SIG-M5 (cell line): ENCODE measurements at places on chromosomes 16 and 17.

- no peak for DNase-seq
Observed at GRCh38 chr17:62678214-62678919, 50.9 kb downstream of the MRC2 start.

GRCh38 chr17:10112962-10113361 is 85.4 kb downstream of the GAS7 start:
- DNase-seq: no peak

DNA sequence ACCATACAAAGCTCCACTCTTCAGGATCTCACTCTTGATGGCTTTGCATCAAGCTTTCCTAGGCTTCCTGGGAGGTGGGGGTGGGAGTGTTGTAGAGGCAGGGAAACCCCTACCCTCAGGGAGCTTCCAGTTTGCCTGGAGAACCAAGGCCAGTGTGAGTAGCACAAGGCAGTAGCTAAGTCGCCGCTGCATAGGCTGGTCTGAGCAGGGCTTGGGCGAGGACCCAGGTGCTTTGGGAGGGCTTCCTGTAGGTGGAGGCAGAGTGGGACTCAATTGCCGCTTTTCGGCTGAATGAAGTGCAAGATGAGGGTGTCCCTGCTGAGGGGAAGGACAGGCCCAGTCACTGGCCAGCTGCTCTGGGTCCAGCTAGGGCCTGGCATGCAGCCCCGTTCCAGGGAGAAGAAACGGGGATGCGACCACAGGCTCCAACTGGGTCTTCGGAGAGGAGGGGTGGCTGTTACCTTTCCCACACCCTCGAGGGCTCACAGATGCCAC is 3.9 kb downstream of the CD79B start:
- DNase-seq: no peak

- DNase-seq: no peak
Observed at GRCh38 chr17:77399319-77399957, 258.7 kb downstream of the SEC14L1 start.

DNA sequence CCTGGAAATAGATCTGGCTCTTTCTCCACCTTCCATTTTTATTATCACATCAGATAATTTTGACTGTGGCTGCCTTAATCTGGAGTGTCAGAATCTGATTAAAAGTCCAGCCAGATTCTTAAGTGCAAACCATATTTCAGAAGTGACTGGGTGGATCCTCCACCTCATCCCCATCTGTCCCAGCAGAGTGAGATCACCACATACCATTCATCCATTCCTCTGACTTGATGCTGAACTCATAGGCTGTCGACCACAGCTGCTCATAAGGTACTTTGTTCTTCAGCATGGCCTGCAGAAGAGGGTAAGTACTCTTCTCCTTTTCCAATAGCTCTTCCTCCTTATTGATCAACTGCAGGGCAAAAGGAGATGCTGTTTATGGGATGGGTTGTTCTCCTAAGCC is 53.5 kb downstream of the DNAH3 start:
- DNase-seq: no peak

- no peak for DNase-seq
Observed at GRCh38 chr17:67970783-67971182, 25.5 kb downstream of the C17orf58 start.

GRCh38 chr17:52160136-52160567 is 1.6 kb upstream of the CA10 start:
- DNase-seq: no peak

DNA sequence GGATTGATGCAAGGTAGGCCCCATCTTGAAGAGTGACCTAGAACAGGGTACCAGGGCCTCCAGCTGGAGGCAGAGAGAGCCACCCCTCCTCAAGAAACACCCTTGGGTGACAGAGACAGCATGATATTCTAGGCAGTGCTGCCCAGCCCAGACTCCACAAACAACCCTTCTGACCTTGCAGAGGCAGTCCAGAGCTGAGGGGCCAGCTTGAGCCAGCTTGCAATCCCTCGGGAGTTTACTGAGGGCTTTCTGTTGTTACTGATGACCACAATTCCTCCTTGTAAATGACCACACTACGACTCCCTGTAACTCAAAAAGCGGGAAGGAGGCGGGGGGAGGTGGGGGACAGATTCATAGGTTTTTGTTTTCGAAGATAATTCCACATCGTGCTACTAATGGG is 18.6 kb upstream of the MNT start:
- no peak for DNase-seq

GRCh38 chr17:71869293-71869692 is 251.5 kb upstream of the SOX9 start:
- no peak for DNase-seq

DNA sequence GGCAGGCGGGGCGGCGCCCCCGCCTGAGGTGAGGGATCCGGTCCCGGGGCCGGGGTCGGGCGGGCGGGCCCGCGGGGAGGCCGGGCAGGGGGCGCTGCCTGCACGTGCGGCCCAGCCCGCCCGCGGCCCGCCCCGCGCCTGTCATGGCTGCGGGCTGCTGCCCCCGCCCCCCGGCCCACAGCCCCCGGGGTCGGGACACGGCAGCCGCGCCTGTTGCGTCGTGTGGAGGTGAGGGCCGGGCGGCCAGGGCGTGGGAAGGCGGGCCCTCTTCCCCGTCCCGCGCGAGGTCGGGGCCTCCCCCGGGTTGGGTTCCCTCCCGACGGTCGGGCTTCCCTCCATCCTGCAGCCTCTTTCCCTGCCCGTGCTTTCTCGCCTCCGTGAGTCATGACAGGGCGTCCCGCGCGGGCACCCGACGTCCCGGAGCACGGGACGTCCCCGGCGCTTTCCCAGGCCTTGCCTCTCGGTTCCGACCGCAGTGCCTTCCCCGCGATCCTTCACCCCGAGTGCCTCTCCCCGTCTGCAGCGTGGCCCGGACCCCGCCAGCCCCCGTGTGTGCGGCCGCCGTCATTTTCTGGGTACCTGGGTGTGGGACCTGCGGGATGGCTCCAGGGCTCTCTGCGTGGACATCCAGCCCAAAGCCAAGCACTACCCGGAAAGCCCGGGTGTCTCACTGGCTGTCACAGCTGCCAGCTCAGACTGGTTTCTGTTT is 76.7 kb downstream of the CHD9 start:
- no peak for DNase-seq

GRCh38 chr17:81060416-81060815 is 25.5 kb downstream of the BAIAP2 start:
- DNase-seq: no peak

- DNase-seq: no peak
Observed at GRCh38 chr16:78796221-78796866, 696.9 kb downstream of the WWOX start.

DNA sequence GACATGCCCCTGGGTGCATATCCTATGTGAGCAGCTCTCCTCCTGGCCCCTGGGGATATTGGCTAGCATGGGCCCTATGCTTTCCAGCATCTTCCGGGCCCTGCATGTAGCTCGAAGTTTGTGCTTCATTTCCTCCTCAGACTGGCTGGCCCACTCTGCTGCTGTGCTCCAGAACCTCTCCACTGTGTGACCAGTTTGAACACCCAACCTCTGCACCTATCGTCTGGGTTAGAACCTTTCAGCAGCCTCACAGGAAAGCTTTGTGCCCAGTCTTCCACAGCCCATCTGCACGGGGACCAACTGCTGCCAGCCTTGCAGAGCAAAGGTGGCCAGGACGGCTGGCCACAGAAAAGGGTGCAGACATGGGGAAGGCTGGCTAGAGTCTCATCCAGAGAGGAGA is 10.2 kb upstream of the CLEC18B start:
- no peak for DNase-seq

- DNase-seq: no peak
Observed at GRCh38 chr17:67076290-67076689, 31.9 kb downstream of the CACNG1 start.

- DNase-seq: no peak
Observed at GRCh38 chr16:15052747-15053476, 3.0 kb downstream of the NTAN1 start.

DNA sequence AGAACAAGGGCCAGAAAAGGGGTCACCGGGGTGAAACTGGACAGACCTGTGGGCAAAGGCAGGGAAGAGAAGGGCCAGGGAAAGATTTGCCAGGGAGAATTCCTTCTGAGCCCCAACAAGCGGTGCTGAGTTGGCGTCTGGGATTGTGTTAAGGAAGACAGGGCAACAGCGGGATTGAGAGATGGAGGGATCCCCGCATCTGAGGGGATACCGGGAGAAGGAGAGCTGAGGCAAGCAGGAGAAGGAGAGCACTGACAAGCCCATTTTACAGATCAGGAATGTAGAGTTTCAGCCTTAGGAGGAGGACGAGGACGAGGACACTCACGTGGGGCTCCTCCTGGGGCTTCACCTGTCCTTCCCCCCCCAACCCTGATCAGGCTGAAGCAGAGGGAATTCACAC is 998 bp upstream of the ABCC3 start:
- DNase-seq: no peak

- no peak for DNase-seq
Observed at GRCh38 chr16:19980632-19981265, 92.9 kb downstream of the GPR139 start.

DNA sequence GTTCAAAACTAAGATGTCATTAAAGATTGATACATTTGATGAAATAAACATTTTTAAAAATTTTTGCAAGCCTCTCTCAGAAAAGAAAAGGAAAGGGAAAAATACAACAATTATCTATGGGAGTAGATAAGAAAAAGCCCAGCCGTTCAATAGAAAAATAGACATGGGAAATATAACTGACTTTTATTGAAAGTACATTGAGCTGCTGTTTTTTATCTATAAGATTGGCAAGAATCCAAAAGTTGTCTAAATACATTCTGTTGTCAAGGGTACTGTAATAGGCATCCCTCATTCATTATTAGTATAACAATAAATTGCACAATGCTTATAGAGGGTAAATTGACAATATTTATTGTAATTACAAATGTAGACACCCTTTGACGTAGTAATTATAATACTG is 38.4 kb upstream of the IRX6 start:
- no peak for DNase-seq

DNA sequence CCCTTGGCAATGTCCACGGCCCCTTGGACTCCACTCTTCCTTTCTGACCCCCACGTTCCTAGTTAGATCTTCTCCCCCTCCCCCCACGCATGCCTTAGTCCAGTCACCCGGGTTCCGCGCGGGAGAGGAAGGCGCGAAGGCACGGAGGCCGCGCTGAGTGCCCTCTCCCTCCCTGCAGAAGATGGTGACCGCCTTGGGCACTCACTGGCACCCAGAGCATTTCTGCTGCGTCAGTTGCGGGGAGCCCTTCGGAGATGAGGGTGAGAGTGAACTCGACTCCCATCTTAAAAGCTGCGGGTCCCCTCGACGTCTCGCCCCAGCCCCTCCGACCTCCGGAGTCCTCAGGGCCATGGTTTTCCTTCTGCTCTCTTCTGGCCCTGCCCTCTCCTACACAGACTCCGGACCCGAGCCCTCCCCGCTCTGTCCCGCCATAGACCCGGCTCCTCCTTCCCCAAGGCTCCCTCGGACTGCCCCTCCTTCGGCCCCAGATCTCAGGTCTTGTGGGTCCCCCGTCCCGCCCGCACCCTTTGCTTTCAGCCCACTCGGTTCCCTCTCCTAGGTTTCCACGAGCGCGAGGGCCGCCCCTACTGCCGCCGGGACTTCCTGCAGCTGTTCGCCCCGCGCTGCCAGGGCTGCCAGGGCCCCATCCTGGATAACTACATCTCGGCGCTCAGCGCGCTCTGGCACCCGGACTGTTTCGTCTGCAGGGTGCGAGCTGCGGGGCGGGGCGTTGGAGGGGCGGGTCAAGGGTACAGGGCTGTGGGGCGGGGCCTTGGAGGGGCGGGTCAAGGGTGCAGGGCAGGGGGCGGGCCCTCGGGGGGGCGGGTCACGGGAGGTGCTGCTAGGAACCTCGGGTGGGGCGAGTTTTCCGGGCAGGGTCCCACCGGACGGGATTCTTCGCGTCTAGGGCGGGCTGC is 4.6 kb downstream of the TGFB1I1 start:
- DNase-seq: no peak

GRCh38 chr17:9028988-9029570 is 7.8 kb downstream of the NTN1 start:
- no peak for DNase-seq

GRCh38 chr16:88681084-88681680 is 5.1 kb downstream of the SNAI3 start:
- no peak for DNase-seq

DNA sequence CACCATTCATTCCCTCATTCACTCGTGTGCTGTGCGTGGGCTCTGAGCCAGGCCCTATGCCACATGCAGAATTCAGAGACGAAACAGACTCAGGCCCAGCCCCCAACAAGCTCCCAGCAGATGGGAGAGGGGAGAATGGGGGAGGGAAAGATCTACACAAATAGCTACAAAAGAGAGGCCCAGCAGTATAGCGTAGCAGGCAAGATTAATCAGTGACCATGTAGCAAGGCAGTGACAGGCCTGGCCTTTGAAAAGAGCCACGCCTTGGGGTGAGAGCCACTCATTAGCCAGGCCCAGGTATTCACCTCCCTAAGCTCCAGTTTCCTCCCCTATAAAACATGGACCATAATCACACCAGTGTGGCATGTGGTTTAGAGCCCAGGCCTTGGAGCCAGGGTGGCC is 16.4 kb upstream of the KRT19 start:
- DNase-seq: no peak

DNA sequence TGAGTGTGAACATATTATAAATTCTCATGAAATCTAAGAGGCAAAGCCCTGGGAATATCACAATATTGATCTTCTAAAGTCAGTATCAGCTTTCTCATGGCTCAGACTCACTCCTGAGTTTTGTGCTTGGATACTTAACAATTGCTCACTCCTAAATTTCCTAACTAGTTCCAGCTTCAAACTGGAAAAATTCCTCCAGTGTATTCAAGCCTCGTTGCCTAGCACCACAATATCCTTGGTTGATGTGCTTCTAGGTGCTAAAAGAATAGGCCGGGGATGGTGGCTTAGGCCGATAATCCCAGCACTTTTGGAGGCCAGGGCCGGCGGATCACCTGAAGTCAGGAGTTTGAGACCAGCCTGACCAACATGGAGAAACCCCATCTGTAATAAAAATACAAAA is 62.5 kb downstream of the XYLT1 start:
- no peak for DNase-seq

DNA sequence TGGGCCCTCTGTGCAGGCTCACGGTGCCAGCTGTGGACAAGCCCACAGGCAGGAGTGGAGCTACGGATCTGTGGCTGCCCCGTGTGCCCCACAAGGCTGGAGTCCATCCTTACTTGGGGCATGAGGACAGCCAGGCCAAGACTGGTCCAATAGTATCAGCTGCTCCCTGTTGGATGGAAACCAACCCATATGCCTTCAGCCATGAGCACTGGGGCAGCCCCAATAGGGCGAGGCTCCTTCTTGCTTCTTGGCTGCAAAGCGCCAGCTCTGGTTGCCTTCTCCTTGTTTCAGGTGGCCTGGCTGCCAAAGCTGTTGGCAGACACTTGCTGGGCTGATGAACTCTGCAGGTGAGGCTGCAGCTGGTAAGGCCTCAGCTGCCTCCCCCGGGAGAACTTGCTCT is 188.0 kb downstream of the ENGASE start:
- DNase-seq: no peak
